ENCODE measurements at places on chromosomes 3 and 15. TPM values are rescaled to one million over a fixed set of nuclear protein-coding genes. Genes with fewer than 3 reads are reported as not detected.

The GOLGA8Q gene
- 1.6 TPM for polyA plus RNA-seq

The H1-8 gene
- not detected for polyA plus RNA-seq

The NEIL1 gene
- polyA plus RNA-seq: 19.7 TPM

The KNL1 gene
- polyA plus RNA-seq: 0.12 TPM

The C3orf20 gene
- not detected for polyA plus RNA-seq

The IL20RB gene
- 1.2 TPM for polyA plus RNA-seq

The PDZRN3 gene
- polyA plus RNA-seq: 30.8 TPM

The CKMT1B gene
- 5.2 TPM for polyA plus RNA-seq

The GRAMD2A gene
- polyA plus RNA-seq: not detected

The TRH gene
- polyA plus RNA-seq: 0.22 TPM

The HDC gene
- polyA plus RNA-seq: 4.3 TPM

The TGM4 gene
- polyA plus RNA-seq: 0.22 TPM

The APBA2 gene
- 2.9 TPM for polyA plus RNA-seq

The ABI3BP gene
- polyA plus RNA-seq: 16.4 TPM

The MYO5C gene
- 5.1 TPM for polyA plus RNA-seq

The PLSCR4 gene
- polyA plus RNA-seq: 10.6 TPM

Measured in adipose tissue (tissue), 3 donors.